Ascending aorta (tissue), 2 donors: ENCODE measurements at places on chromosomes 3 and 15.

- no peak for DNase-seq
Measured at GRCh38 chr3:48240000-48240963, 622 bp upstream of the ZNF589 start.

GRCh38 chr3:108565506-108565905 is 23.7 kb downstream of the CIP2A start:
- no peak for DNase-seq

DNA sequence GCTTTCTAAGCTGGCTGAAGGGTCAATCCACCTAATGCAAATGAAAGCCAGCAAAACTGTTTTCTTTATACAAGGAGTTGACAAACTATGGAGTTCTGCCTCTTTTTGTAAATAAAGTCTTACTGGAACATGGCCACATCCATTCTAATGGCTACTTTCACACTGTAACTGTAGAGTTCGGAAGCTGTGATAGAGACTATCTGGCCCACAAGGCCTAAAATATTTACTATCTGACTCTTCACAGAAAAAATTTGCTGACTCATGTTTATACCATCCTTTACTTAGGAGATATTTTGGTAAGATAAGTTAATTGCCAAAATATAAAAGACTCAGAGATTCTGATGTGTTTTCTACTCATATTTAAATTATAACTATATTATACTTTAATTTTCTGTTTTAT is 93.7 kb upstream of the GK5 start:
- DNase-seq, result no peak

DNA sequence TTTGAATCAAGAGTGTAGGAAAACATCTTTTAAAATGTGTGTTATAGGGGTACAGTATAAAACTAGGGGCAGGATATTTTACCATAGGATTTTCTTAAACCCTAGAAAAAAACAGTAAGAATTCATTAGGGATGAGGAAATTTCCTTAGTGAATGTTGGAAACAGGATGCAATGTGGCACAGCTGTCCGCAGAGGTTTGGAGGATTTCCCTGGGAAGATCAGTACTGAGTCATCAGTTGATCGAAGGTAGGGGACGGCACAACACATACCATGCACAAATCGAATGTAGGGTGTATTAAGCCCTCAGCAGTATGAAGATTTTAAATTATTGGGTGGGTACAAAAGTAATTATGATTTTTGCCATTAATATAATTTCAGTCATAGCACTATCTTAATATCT is 49.9 kb downstream of the FNDC3B start:
- DNase-seq, result no peak

DNA sequence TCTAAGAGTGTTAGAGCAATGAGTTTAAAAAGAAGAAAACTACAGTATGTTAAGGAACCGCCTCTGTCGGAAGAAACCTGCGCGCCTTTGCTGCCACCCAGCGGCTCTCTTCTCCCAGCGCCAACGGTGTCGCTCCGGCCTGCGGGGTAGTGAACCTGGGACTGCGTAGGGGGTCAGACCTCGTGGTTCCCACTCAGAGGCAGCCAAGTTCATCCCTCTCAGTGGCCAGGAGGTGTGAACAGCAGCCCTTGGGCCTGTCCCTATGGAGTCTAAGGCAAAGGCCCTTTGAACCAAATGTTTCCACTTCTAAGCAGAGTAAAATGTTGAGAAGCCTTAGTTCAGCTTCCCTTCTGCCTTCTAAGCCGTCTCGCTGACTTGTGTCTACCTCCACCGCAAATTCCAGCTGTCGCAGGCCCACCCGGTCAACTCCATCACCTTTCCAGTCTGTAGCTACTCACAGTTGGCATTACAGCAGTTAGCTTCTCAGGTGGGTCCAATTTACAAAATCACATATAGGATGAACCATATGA is 980 bp upstream of the RAB27A start:
- peak; percentile 92 for DNase-seq

GRCh38 chr15:55586808-55587207 is 1.3 kb downstream of the PYGO1 start:
- DNase-seq, result no peak

DNA sequence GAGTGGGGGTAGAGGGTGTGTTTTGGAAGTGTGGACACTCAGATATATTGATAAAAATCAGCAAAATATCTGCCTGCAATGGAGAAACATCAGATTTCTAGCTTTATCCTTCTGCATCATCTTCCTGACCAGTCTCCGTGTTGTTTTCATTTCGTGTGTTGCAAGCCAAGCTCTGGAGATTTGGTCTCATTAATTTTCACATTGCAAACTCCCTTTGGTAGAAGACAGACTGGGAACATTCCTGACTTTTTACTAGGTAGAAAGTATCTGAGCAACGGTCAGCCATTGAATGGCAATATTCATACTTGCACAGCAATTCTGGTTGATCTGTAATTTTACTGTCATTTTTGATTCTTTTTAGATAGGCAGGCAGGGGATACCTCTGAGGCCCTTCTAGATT is 30.4 kb downstream of the FSTL1 start:
- no peak for DNase-seq

DNA sequence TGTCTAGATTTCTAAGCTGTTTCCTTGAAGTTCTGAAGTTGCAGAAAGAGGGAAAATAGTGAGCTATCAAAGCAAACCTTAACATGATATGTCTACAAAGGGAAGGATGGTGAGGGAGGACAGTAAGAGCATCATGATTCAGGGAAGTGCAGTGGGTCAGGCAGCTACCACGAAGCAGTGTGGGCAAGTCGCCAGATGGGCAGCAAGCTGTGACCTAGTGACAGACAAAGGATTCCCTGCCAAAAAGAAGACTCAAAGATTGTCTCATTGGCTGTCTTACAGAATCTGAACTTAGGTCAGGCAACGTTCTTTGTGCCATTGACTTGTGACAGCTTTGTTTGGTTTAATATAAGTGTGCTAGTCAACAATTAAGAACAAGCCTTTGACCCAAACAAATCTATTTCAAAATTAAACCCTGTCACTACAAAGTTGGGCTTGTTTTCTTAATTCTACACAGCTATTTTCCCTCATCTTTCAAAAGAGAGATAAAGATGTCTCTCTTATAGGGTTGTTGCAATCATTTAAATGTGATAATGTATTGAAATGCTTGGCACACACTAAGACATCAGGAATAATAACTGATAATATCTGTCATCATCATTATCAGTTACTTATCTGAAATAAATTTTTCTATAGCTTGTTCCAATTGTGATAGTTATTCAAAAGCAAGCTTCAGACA is 153.3 kb downstream of the ECT2 start:
- no peak for DNase-seq

DNA sequence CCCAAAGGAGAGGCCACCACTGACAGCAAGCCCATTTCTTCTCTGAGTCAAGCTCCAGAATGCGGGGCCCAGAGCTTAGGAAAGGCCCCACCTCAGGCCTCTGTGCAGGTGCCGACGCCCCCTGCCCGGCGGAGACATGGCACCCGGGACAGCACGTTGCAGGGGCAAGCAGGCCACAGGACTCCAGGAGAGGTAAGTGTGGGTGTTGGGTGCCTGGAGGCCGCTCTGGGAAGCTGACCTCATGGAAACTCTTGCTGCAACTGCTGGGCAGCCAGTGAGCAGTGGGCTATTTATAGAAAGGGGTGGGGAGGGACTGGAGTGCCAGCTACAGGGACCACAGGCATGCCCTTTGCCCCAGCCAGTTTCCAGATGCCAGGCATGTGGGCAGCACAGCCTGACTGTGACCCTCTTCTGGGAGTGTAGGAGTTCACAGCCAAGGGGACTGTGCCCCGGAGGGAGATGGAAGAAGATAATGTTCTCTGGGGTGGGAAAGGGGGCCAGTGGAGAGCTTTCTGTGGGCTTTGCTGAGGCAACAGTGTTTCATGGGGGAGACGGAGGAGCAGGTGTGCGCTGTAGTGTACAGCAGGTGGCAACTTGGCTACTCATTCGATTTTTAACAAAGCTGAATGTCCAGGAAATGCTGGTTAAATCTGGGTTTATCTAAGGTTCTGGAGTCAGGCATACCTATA is 23.7 kb downstream of the ALPK3 start:
- peak; percentile 83 for DNase-seq

DNA sequence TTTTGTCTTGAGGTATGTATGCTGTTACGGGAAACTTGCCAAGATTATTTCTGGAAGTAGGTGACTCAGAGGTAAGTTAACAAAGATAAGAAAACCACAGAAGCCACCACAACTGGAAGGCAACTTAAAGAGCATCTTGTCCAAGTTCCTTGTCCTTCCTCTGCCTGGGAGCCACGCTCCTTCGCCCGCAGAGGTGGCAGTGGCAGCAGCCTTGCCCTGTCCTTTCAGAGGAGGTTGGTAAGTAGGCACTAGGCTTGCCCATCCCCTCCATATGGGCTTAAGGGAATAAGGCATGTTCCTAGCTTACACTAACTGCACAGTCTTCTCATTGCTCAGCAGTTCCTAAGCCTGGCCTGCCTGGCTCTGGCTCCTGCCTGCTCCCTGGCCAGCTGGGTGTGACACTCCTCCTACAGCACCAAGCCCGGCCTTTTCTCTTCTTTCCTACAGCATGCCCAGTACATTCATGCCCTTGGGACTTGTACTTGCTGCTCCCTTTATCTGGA is 48.0 kb upstream of the RAB6B start:
- peak; percentile 64 for DNase-seq

- no peak for DNase-seq
Measured at GRCh38 chr3:171824824-171825221, 14.5 kb upstream of the PLD1 start.

GRCh38 chr3:187568171-187568570 is 102.0 kb downstream of the SST start:
- no peak for DNase-seq

- DNase-seq, result peak; percentile 100
Measured at GRCh38 chr3:133573054-133573628, 345 bp upstream of the CDV3 start.

GRCh38 chr3:71211083-71211482 is 372.4 kb downstream of the FOXP1 start:
- no peak for DNase-seq

DNA sequence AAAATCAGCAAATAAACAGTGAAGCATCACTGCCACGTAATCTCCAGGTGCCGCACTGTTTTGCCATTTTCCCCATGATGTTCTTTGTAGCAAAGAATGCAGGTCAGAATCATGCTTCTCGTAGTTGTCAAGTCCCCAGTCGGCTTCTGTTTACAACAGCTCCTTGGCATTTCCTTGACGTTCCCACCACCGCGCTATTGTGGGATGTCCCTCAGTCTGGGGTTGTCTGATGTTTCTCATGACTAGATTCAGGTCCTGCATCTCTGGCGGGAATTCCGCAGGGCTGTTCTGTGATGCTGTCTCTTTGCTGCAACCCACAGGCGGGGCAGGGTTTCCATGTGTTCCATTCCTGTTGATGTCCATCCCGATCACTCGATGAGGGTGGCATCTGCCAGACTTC is 117.9 kb upstream of the SMAD3 start:
- DNase-seq, result no peak

DNA sequence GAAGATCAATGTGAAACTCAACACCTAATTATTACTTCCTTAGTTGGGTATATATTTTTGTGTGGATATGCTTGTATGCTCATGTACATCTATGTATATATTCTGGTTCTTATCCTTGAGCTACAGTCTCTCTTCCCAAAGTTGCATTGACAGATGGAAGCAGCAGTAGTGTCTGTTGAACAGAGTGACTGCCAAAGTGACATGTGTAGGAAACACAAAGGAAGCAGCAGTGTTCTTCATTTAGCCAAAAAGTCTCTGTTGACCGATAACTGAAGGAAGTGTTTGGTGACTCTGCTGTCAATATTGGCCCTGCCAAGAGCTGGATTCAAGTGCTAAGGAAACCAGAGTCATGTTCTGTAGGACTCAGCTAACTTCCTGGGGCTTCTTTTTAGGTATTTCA is 123.8 kb downstream of the C3orf70 start:
- DNase-seq, result no peak

- DNase-seq, result no peak
Measured at GRCh38 chr3:112619295-112619694, 21.6 kb downstream of the CCDC80 start.
